Stimulated activated memory B cell treated with anti-CD40 and anti-IgM and Interleukin-4, amounts not matched to agents 10 μg/mL and 1 μg/mL and 100 μg/mL, for 72 hours (primary cell): ENCODE measurements at places on chromosomes 3 and 15.

DNA sequence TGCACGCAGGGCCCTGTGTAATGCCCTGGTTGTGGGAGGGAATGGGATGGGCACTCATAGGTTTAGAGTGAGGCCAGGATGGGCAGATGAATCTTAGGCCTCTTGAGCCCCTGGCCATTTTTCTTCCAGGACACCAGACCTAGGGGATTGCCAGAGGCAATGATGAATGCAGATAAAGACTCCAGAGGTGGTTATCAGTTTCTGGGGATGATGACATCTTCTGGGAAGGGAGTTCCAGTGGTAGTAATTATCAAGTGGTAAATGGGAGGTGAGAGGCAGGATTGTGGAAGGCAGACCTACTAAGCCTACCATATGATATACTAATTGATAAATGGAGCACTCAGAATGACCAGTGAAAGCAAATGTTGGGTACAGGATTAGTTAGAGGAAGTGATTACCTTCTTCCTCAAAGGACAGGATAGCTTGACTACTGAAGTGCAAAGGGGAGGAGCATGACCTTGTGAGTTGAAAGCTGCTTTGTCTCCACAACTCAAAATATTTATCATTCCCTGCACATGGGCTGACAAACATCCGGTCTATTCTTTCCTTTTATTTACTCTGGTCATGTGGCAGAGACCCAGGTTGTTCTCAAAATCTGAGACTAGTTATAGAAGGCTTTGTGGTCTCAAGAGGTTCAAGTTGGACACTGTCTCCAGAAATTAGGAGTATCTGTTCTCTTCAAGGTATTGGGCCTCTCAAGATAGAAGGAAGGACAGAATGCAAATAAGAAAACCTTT is 10.2 kb upstream of the MAPK6 start:
- ATAC-seq, result peak; percentile 53

DNA sequence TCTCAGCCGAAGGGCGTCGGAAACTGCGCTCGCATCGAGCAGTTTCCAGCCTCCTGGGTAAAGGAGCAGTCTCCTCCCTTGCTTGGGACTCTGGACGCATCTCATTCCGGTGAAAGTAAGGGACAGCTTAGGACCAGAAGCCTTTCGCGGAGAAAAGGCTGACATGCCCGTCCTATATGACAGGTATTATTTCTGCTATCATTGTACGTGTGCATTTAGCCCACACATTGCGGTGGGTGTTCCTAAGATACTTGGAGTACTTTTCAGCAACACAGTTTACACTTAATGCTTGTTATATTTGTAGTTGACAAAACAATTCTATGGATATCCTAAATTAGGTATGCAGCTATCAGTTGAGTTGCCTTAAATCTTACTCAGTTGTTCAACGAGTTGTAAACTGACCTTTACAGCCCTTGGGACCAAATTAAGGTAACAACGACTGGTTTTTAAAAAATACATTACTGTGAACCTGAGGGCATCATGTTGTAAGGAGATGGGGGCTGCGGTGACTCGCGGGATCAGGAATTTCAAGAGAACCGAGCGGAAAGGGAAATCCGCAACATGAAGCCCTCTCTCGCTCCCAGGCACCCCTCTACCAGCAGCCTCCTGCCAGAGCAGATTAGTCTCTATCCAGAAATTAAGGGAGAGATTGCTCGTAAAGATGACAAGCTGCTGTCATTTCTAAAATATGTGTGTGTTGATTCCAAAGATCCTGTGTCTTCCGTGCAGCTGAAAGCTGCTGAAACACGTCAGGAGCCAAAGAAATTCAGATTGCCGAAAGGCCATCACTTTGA is 632 bp upstream of the COPS2 start:
- peak; percentile 32 for ATAC-seq

DNA sequence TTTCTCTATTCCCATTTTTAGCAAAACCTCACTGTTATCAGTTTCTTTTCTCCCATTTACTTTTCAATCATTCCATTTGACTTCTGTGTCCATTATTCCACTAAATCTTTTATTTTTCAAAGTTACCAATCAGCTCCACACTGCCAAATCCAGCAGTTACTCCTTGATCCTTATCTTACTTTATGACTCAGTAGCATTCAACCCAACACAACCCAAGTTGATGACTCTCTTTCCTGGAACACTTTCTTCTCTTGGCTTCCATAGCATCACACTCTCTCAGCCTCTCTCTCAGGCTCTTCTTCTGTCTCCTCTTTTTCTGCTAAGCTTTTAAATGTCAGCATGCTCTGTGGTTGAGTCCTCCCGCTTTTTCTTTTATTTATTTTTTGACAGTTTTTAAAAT is 36.3 kb downstream of the RASGRP1 start:
- ATAC-seq, result no peak

GRCh38 chr3:78977073-78977472 is 790.7 kb downstream of the ROBO1 start:
- ATAC-seq, result no peak

GRCh38 chr3:162629372-162629771 is 1132.8 kb downstream of the OTOL1 start:
- ATAC-seq, result no peak
